ENCODE measurements at places on chromosomes 4 and X.

DNA sequence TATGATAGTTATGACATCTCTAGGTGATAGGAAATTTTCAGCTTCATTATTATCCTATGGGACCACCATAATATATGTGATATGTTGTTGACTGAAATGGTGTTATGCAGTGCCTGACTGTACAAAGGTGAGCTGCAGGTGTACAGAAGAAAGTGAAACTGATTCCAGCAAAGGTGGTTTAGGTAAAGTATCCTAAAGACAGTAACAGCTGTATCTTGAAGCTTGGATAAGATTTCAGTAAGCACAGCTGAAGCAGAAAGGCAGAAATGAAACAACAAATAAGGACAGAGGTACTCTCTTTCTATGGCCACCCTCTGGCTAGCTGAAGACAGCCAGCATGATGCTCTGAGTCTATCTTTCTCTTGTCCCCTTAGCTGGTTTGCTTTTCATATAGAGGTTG lies 30.0 kb upstream of the PGK1 start:
- no peak for DNase-seq

DNA sequence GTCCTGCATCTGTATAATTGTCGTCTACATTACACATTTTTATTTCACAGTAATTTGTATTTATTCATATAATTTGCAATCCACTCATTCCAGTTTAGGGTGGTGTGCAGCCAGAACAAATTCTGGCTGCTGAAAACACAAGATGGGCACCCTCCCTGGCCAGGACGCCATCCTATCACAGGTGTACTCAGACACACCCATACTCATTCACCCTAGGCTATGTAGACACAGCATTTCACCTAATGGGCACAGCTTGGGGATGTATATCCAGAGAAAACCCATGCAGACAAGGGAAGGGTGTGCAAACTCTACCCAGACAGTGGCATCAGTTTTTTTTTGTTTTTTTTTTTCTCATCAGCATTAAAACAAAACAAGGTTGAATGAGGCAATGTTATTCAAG lies 73.1 kb downstream of the HMGB2 start:
- no peak for DNase-seq

DNA sequence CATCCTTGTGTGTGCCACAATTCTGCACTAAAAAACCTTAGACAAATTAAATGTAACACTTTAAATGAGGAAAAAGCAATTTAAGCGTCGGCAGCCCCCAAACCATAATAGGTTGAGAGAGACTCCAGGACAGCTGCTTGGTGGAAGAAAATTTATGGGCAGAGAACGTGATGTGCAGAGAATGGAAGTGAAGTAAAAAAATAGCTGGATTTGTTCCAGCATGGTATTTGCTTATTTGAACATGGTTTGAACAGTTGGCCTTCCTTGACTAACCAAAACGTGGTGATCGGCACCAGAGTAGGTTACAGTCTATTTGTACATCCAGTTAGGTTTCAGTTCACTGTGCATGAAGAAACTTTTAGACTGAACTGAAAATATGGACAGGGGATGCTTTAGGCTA lies 343.0 kb upstream of the CPEB2 start:
- DNase-seq, result no peak

DNA sequence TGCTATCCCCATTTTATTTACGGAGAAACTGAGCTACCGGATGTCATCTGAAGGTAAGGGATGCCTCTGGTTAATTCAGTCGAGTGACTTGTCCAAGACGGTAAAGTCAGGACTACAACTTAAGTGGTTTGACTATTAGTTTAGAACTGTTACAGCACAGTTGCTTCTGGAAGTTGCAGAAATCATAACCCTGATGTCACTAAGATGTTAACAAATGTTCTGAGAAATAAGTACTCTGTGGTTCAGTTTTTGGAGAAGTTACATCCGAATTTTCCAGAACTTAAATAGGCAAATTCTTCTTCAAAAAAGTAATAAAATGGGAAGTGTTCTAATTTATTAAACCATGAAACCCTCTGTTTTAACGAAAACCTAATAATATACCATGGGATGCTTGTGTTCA lies 3.1 kb downstream of the PPA2 start:
- no peak for DNase-seq

- DNase-seq, result no peak
These were observed 19.0 kb upstream of the DCX start for GRCh38 chrX:111431001-111431400.

DNA sequence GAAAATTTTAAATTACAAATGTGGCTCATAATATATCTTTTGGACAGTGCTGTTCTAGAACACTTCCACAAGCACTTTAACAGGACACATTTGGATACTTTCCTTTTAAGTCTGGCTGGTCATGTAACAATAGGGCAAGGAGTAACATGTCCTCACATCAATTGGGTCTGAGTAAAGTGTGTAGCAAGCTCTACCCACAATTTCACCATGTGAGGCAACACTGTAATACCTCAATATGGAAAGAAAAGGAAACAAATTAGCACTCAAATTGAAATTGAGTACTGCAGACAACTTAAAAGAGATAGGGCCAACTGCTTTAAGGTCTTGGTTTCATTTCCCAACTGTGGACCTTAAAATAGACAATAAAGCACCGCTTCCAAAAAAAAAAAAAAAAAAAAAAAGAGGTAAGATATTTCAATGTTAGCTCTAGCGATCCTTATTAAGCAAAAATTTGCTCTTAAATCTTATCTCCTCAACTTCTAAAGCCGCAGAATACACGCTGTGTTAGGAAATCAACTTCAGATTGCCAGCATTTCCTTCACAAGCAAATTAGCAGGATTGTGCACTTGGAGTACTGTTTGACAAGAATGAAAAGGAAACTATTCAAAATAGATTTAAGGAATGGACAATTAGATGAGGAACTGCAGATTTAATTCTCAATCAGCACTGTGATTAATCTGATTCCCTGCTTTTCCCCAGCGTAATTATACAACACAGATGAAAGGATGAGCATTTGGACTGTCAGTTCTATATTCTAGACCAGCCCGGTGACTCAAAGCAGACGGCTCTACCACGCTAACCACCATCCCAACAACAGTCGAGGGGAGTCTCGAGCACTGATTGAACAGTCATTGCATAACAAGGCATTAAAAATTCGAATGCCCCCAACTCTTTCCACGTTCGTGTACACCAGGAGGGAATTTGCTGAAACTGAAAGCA lies 1.6 kb downstream of the CASK start:
- DNase-seq, result no peak

GRCh38 chrX:71917621-71918343 lies 7.1 kb downstream of the NHSL2 start:
- DNase-seq, result no peak

DNA sequence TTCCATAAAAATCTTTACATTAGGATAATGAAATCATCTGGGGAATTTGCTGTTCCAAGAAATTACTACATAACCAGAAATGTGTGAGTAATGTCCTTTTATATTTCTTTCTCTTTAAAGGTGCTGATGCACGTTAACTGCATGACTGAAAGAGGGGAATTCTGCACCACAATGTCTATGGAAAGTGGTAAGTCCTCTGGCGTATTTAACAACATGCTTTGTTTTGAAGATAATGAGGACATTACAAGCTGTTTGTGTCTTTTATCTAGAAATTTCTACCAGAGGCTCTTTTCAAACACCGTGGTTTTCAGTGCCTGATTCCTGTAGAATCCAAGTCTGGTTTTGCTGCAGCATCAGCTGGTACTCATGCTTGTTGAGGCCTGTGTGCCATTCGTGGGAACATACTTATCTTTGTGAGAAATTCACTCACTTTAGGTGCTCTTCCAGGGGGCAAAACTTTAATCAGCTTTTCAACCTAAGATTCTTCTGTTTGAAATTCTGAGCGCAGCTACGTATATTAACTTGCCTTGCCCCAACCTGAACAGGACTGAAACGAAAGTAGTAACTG lies 257.2 kb downstream of the PDHA2 start:
- DNase-seq, result no peak

All from GM04503 (cell line).